Stimulated activated CD4-positive, alpha-beta T cell treated with anti-CD3 and anti-CD28 coated beads, Interleukin-15, amount 100 ng/mL, for 1 hour (primary cell): ENCODE measurements at places on chromosomes 13 and 19.

DNA sequence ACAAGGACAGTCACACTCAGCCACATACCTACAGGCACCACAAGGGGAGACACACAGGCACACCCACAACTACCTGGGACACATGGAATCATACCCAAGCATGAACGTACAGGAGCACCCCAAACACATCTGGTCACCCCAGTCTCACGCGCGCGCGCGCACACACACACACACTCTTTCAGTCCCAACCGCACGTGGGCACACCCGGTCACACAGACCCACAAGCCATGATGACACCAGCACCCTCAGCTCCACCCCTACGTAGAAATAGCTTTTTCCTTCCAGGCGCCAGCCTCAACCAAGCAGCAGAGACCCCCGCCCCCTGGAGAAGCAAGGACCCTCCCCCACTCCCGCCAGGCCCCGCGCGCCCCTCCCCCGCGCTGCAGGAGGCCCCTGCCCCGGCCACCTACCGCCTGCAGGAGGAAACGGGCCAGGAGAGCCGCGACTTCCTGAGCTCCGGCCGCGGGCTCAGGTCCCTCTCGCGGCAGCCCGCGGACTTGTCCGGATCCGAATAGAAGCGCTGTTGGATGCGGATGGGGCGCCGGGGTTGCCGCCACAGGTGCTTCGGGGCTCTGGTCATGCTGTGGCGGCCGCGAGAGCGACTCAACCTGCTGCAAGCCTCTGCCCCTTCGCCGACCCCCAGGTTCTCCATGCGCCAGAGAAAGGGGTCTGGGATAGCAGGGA is 6.4 kb upstream of the PDE4C start:
- DNase-seq, result no peak

- DNase-seq, result no peak
Measured at GRCh38 chr19:44847144-44848035, 1.3 kb downstream of the NECTIN2 start.

DNA sequence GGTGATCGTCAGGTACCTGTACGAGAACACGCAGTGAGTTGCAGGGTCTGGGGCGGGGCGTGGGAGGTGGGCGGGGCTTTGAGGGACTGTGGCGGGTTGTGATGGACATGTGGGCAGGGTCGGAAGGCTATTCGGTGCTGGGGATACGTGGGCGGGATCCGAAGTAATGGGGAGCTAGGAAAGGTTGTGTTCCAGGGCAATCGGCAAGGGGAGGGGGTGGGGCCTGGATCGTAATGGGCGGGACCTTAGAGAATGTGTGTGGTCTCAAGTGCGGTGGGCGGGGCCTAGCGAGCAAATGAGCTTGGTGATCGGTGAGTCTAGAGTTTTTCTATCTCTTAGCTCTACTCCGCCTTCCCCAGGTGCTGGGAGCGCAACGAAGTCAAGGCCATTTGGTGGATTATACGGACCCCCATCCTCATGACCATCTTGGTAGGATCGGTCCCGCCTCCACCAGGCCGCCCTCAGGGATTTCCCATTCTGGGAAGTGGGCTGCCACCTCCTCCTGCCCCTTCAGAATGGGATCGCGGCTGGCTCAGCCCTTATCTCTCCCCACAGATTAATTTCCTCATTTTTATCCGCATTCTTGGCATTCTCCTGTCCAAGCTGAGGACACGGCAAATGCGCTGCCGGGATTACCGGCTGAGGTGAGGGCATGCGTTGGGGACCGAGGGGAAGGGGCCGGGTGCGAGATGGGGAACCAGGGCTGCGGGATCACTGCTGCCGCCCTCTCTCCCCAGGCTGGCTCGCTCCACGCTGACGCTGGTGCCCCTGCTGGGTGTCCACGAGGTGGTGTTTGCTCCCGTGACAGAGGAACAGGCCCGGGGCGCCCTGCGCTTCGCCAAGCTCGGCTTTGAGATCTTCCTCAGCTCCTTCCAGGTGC is 9.6 kb downstream of the GIPR start:
- peak; percentile 73 for DNase-seq

GRCh38 chr13:98576200-98576945 is 534 bp downstream of the STK24 start:
- DNase-seq, result peak; percentile 24

GRCh38 chr19:52638601-52639000 is 446 bp upstream of the ZNF83 start:
- no peak for DNase-seq

GRCh38 chr13:30743319-30744055 is 8.1 kb downstream of the ALOX5AP start:
- DNase-seq, result no peak

GRCh38 chr13:99740251-99740979 is 231.2 kb downstream of the ZIC5 start:
- DNase-seq, result no peak

DNA sequence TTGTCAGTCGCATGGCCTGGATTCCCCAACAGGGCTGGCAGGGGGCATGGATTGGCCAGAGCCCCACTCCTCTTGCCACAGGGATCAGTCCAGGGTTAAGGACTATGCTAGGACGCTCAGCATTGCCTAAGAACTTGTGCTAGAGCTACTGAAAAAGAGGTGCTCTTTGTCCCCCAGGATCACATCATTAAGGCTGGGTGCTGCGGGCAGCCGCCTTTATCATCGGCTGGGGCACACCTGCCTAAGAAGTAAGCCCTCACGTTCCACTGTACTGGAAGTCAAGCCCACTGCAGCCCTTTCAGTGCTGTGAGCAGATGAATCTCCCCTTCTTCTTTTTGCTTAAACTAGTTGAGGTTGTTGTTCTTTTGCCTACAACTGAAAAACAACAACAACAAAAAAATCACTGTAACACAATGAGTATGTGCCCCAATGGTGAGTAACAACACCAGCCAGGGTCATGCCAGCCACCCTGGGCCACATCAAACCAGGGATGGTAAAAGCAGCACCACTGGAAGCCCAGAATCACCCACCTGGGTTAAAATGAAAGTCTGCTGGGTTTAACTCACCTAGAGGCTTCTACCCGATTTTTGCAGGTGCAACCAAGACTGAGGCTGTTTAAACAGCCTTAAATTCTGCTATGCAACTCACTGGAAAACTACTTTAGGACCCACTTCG is 20.6 kb downstream of the STK24 start:
- DNase-seq, result no peak

- no peak for DNase-seq
Measured at GRCh38 chr19:42850981-42851717, 28.4 kb downstream of the PSG1 start.

GRCh38 chr19:27705896-27706295 is 1507.1 kb downstream of the UQCRFS1 start:
- no peak for DNase-seq

GRCh38 chr13:79501538-79502232 is 20.7 kb downstream of the NDFIP2 start:
- DNase-seq, result no peak

GRCh38 chr13:33284916-33285315 is 639 bp downstream of the STARD13 start:
- no peak for DNase-seq

- DNase-seq, result peak; percentile 34
Measured at GRCh38 chr13:75326173-75327134, 155.5 kb downstream of the TBC1D4 start.

- no peak for DNase-seq
Measured at GRCh38 chr19:39173502-39173991, 23.2 kb upstream of the NCCRP1 start.

- no peak for DNase-seq
Measured at GRCh38 chr19:1130771-1131717, 27.2 kb downstream of the GPX4 start.

DNA sequence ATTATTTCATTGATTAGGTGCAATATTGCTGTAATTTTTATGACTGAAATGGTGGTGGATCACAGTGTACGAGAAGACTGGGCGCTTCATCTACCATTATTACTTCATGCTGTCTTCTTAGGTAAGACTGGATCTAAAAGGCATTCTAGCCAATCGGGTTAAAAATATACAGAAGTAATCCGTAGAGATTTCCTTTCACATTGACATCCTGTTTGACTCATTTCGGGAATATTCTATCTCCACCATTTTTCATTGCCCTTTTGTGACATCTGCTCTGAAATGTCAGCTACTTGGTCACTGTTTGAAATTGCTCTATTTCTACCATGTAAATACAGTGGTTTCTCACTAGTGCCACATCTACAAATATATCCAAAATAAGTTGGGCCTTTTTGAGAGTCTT is 90.2 kb downstream of the ZAR1L start:
- no peak for DNase-seq

- no peak for DNase-seq
Measured at GRCh38 chr13:91659256-91660075, 261.0 kb downstream of the GPC5 start.

DNA sequence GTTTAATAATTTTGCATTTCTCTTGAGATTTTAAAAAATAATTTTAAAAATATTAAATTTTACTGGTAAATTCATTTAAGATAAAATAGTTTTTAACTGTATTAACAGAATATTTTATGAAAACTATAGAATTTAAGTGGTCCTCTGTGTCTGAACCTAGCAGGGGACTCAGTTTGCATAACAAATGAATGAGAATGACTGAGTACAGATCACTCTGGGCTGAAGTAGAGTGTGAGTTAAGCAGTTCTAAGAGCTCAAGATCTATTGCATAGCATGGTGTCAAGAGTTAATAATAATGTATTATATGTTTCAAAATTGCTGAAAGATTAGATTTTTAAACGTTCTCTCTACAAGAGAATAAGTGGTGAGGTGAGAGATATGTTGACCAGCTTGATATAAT is 348.3 kb upstream of the SLITRK1 start:
- DNase-seq, result no peak

DNA sequence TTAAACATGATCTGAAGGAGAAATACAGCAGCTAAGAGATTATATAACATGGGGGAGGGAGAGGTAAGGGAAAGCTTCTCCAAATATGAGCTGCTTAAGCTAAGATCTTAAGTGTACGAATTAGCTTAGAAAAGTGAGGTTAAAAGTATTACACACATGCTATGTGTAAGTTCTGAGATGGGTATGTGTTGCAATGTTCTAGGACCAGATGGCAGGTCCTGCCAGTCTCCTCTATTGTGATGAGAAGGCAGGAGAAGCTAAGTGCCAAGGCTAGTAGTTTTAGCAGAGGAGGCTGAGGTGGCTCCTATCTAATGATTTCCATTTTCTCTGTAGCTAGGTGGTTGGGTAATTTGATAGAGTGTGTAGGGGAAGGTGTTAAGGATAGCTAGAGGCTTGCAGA is 57.6 kb downstream of the MICU2 start:
- DNase-seq, result no peak

- no peak for DNase-seq
Measured at GRCh38 chr13:36819739-36820090, 693 bp downstream of the RFXAP start.

DNA sequence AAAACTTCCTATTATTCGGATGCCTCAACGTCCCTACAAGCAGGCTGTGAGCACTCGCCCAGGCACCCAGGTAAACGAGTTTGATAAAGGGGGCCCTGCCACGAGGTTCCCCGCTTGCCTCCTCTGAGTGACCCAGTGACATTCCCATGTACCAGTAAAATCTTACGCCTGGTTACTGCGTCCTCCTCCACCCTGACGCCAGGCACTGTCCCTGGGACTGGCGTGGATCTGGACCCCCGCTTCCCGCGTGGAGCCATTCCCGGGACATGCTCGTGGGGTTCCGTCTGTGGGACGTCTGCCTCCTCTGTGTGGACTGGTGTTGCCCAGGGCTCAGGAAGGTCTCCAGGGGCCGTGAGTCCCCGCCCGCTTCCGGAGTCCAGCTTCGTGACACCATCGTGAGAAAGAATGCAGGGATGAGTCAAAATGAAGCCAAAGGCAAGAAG is 407 bp upstream of the ZNF550 start:
- DNase-seq, result no peak

- no peak for DNase-seq
Measured at GRCh38 chr13:32695602-32696250, 109.5 kb downstream of the PDS5B start.

DNA sequence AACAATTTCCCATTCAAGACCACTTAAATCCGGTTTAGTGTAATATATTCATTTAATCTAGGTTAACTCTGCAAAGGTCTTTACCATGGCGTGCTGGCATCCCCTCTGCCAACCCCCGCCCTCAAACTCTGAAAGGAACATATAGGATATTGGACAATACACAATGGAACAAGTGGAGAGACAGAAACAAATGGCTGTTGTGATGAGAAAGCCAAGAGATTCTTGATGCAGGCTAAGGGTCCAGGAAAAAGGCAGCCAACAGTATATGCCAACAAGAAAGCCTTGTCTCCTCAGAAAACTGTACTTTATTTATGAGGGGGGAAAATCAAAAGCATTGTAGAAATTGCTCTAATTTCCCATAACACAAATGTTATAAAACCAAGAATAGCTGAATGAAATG is 407.3 kb upstream of the SGCG start:
- no peak for DNase-seq

- DNase-seq, result no peak
Measured at GRCh38 chr13:98913741-98914140, 64.1 kb downstream of the DOCK9 start.

DNA sequence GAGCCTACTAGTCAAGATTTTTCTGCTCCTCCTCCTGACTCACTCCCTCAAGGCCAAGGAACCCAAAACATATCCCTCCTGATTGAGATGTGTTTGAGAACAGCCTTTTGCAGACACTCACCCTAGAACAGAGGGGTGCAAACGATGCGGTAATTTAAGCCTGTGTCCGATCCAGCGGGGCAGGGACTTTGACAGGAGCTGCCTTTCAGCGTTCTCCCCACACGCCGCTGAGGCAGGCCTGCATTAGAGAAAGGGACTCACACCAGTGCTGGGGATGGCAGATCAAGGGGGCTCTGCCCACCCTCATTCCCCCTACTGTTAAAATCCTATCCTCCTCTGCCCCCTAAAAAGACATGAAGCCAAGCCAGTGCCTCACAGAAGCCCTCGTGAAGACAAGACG is 70.5 kb downstream of the CCDC70 start:
- no peak for DNase-seq

- DNase-seq, result no peak
Measured at GRCh38 chr13:108708921-108709320, 79.5 kb downstream of the MYO16 start.

DNA sequence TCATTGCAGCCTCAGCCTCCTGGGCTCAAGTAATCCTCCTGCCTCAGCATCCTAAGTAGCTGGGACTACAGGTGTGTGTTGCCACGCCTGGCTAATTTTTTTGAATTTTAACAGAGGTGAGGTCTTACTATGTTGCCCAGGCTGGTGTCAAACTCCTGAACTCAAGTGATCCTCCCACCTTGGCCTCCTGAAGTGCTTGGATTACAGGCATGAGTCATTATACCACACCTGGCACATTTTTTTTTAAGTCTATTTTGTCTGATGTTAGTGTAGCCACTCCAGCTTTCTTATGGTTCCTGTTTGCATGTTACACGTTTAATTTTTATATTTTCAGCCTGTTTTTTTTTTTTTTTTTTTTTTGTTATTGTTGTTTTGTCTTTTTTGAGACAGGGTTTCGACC is 24.8 kb downstream of the KDM4B start:
- DNase-seq, result no peak
